Mesenchymal stem cell (in vitro differentiated cells and primary cell): ENCODE measurements at places on chromosomes 7 and 10.

GRCh38 chr10:109877546-109877945, 45.8 kb downstream of the XPNPEP1 start:
- DNase-seq: no peak
- H3K27ac ChIP-seq: no peak overlapping the region

- DNase-seq: no peak
- H3K27me3 ChIP-seq: no peaks in the 10 kb centered on the region
Measured at GRCh38 chr7:42017349-42017986, 219.5 kb downstream of the GLI3 start.

GRCh38 chr7:4208586-4208985, 473.5 kb upstream of the FOXK1 start:
- H3K36me3 ChIP-seq: peaks cover 18% of the 10 kb centered on the region
- no peak overlapping the region for H3K27ac ChIP-seq
- H3K4me3 ChIP-seq: no peak overlapping the region
- H3K27me3 ChIP-seq: no peaks in the 10 kb centered on the region
- DNase-seq: no peak

DNA sequence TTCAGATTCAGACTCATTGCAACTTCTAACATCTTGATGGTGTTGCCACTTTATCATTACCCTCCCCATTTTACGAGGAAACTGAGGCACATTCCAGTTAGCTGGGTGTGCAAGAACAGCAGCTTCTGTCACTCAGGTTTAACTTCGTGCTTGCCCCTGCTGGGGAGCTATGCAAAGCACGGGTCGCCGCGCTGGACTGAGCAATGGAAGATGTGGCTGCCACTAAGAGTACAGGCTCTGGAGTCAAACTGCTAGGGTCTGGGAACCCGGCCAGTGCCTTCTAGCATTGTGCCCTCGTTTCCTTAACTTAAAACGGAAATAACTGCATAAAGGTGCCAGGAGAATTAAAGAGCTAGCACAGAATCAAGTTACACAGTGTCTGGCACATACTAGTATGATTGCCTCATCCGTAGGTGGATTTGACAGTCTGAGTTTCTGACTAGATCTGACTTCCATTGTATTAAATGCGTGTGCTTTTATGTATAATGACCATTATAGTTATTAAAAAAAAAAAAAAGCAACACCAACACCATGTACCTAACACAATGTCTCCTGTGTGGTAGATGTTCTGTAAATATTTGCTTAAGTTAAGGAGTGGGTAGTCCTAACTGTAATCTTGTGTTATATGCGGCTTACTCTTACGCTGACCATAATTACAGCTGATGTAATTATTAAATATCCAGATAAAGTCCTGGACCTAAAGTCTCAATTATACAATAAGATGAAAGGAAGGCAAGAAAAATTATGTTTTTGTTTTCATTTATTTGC, 842 bp downstream of the ZNF22 start:
- peaks cover 24% of the 10 kb centered on the region for H3K36me3 ChIP-seq
- peaks cover 11% of the 10 kb centered on the region for H3K4me1 ChIP-seq
- H3K27ac ChIP-seq: peak overlapping the region; percentile 63
- DNase-seq: peak; percentile 77

DNA sequence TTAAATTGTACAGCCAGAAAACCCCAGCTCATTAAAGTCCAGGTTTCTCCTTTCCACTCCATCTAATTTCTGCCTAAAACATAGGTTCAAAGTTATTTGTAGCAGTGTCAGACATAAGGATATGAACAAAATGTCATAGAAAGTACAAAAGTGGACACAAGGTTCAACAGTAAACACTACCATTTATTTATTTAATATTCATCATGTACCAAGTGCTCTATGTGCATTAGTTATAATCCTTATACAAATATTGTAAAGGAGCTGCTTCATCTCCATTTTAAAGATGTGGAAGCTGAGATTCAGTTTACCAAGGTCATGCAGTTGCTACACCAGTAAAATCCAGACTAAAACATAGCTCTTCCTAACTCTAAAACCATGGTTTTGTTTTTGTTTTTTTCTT, 52.0 kb upstream of the CDK1 start:
- no peak for DNase-seq
- no peak overlapping the region for H3K4me3 ChIP-seq
- H3K4me1 ChIP-seq: no peaks in the 10 kb centered on the region
- peaks cover 23% of the 10 kb centered on the region for H3K27me3 ChIP-seq
- H3K36me3 ChIP-seq: no peaks in the 10 kb centered on the region

DNA sequence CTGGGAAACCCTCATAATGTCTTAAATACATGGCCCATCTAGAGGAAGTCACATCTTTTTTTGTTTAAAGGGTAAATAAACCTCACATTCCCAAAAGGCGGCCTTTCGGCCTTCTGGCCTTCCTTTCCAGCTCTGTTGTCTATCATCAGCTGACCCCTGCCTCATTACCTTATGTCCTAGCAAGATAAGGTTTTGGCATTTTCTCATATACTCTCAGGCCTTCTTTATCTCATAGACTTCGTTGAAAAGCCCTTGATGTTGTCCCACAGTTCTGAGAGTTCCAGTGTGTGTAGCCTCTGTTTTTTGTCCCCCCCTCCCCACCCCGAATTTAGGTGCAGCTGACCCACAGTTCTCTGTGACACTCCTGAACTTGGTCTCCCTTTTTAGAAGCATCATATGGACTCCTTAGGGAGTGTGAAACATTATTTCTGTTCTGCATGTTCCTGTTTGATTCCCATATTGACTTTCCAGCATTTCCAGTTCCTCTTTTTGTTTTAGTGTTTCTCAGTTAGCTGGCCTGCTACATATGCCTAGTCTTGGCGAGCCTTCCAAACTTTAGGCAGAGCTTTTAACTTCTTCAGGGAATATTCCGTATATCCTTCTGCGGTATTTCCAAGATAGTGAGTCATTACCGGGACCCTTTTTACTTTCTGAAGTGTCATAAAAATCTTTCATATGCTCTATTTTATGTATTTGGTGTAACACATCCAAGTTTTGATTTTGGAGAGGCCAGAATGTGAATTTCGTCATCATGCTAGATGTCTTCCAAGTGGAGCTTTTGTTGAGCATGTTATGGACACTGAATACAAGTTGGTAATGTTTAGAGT, 138.5 kb downstream of the LRRC4 start:
- H3K27me3 ChIP-seq: no peaks in the 10 kb centered on the region
- H3K36me3 ChIP-seq: peaks cover 42% of the 10 kb centered on the region
- peaks cover 1% of the 10 kb centered on the region for H3K4me1 ChIP-seq
- H3K4me3 ChIP-seq: no peak overlapping the region

DNA sequence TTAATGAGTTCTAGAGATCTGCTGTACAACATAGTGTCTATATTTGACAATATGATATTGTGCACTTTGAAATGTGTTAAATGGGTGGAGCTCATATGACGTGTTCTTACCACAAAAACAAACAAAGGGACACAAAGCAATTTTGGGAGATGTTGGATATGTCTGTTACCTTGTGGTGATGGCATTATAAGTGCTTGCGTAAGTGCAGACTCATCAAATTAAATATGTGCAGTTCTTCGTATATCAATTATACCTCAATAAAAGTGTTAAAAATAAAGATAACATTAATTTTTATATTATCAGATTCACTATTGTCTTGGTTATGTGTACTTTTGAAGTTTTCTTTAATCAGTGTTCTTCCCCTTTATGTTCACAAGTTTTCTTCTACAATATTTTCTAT, 372.9 kb upstream of the COBL start:
- H3K27ac ChIP-seq: no peak overlapping the region
- H3K4me1 ChIP-seq: no peaks in the 10 kb centered on the region
- DNase-seq: no peak
- H3K4me3 ChIP-seq: no peak overlapping the region
- no peaks in the 10 kb centered on the region for H3K36me3 ChIP-seq
- no peaks in the 10 kb centered on the region for H3K27me3 ChIP-seq

DNA sequence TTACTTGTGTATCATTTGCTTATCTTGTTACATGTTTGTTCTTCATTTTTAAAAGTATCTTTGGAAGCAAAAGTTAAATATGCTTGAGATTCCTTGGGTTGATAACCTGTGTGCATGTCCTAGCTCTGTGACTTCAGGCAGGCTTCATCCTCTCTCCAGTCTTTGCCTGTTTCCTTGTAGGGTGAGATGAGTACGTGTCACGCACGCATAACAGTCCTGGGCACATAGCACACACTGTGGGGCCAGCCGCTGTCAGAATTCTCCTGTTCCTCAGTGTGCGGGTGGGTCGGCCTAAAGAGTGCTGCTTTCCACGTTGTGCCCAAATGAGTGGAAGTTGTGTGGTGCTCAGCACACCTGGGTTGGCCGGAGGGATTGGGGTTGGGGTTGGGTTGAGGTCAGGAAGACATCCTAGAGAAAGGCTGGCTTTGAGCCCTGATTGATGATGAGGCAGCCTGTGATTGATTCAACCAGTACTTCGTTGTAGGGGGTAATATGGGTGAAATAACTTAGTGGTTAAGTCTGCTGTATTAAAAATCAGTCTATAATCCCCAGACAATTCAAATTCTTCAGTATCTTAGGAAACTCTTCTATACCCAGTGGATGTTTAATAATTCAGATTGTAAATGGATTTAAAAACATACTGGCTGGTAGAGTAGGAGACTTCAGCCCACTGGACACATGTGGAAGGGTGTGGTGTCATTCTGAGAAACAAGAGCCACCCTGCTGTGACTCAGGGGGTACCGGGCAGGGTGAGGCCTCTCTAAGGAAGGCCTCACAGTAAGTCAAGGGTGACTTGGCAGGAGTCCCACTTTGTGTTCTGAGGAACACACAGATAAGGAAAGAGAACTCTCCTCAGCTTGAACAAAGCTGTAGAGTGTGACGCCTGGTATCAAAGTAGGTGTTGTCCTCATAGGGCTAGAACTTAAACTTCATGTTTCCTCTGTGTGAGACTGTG, 54.8 kb downstream of the DAGLB start:
- no peaks in the 10 kb centered on the region for H3K27me3 ChIP-seq
- DNase-seq: peak; percentile 84
- H3K27ac ChIP-seq: peak overlapping the region; percentile 8
- peaks cover 49% of the 10 kb centered on the region for H3K36me3 ChIP-seq
- H3K4me1 ChIP-seq: peaks cover 18% of the 10 kb centered on the region

DNA sequence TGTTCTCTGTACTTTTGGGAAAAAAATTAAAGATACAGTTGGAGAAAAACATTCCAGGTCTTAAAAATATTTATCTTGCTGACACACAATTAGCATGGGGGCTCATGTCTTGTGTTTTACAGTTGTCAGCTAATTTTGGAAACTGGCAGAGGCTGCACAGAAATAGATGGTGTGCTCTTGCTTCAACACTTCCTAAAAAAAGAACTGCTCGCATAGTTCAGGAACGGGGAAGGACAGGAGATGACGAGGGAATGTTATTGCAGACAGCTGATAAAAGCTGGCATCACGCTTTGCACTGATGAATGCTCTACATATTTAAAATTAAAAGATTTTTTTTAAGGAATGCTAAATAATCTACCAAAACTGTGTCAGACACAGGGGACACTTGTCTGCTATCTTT, 103.5 kb upstream of the CELF2 start:
- no peak for DNase-seq
- H3K4me1 ChIP-seq: peaks cover 2% of the 10 kb centered on the region
- no peaks in the 10 kb centered on the region for H3K36me3 ChIP-seq
- no peaks in the 10 kb centered on the region for H3K27me3 ChIP-seq
- no peak overlapping the region for H3K4me3 ChIP-seq

DNA sequence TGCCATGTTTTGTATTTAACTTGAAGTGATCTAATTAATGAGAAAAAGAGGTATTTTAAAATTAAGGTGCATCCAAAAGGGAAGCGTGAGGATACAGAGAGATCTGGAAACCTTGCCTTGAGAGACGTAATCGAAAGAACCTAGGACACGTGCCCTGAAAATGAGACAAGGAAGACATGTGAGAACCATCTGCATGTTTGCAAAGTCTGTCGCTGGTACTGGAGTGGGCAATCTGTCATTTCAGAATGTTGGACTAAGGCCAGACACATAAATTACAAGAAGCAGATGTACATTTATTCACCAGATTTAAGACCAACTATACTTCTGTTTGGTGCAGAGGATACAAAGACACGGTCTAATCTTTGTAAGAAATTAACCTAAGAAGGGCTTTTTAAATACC, 9.2 kb downstream of the AGR2 start:
- no peak for DNase-seq
- no peak overlapping the region for H3K4me3 ChIP-seq
- no peak overlapping the region for H3K27ac ChIP-seq
- H3K36me3 ChIP-seq: no peaks in the 10 kb centered on the region

GRCh38 chr10:24381235-24382010, 172.5 kb downstream of the KIAA1217 start:
- no peaks in the 10 kb centered on the region for H3K36me3 ChIP-seq
- H3K27me3 ChIP-seq: no peaks in the 10 kb centered on the region
- H3K4me3 ChIP-seq: no peak overlapping the region
- no peak for DNase-seq

GRCh38 chr7:6160191-6160623, 112.2 kb downstream of the CYTH3 start:
- H3K27me3 ChIP-seq: no peaks in the 10 kb centered on the region
- peaks cover 4% of the 10 kb centered on the region for H3K4me1 ChIP-seq
- peak; percentile 66 for DNase-seq
- H3K27ac ChIP-seq: no peak overlapping the region
- no peak overlapping the region for H3K4me3 ChIP-seq
- H3K36me3 ChIP-seq: peaks cover 75% of the 10 kb centered on the region

- no peak overlapping the region for H3K27ac ChIP-seq
- no peak overlapping the region for H3K4me3 ChIP-seq
- peaks cover 11% of the 10 kb centered on the region for H3K4me1 ChIP-seq
Measured at GRCh38 chr7:131546583-131547141, 9.8 kb downstream of the PODXL start.

DNA sequence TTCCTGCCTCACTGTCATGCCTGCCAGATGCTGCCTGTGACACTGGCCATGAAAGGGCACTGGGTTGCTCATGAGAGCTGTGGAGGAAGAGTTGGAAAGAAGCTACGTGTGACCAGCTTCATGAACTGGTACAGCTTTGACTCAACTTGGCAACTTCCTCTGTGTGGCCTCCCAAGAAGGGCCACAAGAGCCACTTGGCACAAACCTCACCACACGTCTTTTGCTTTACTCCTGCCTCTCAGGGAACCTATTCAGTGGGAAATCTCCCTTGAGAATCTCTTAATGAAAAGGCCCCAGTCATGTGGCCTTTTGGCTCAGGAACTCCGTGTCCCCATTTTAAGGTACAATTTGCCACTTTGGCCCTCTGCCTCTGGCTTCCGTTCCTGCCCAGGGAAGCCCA, 54.5 kb downstream of the FRMD4A start:
- H3K4me1 ChIP-seq: no peaks in the 10 kb centered on the region
- peaks cover 25% of the 10 kb centered on the region for H3K27me3 ChIP-seq
- no peaks in the 10 kb centered on the region for H3K36me3 ChIP-seq
- no peak for DNase-seq

DNA sequence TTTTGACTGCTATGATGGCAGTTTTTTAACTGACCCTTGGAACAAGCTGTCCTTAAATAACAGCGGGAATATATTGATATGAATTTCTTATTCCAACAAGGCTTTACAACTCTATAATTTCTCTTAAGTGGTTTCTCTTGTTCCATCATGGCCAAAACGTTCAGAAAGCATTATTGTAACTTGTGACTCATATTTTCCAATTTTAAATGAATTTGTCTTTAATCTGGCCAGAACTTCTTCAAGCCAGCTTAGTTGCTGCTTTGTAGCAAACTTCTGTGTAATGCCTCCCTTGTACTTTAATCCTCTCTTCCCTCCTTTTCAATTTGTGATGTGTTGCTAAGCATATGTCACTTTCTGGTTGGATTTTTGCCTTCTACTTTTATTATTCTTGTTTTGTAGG, 271.9 kb downstream of the KIF20B start:
- no peaks in the 10 kb centered on the region for H3K27me3 ChIP-seq
- H3K4me3 ChIP-seq: no peak overlapping the region
- DNase-seq: no peak
- H3K36me3 ChIP-seq: no peaks in the 10 kb centered on the region
- H3K4me1 ChIP-seq: no peaks in the 10 kb centered on the region
- H3K27ac ChIP-seq: no peak overlapping the region

GRCh38 chr10:8331896-8332729, 277.6 kb downstream of the GATA3 start:
- H3K36me3 ChIP-seq: no peaks in the 10 kb centered on the region
- peak; percentile 64 for DNase-seq
- no peak overlapping the region for H3K27ac ChIP-seq
- H3K4me1 ChIP-seq: peaks cover 4% of the 10 kb centered on the region
